CD8-positive, alpha-beta memory T cell (primary cell): ENCODE measurements at places on chromosomes 13 and 19. TPM values are rescaled to one million over a fixed set of nuclear protein-coding genes. Genes with fewer than 3 reads are reported as not detected.

The GET3 gene
- 101 TPM for total RNA-seq

DNA sequence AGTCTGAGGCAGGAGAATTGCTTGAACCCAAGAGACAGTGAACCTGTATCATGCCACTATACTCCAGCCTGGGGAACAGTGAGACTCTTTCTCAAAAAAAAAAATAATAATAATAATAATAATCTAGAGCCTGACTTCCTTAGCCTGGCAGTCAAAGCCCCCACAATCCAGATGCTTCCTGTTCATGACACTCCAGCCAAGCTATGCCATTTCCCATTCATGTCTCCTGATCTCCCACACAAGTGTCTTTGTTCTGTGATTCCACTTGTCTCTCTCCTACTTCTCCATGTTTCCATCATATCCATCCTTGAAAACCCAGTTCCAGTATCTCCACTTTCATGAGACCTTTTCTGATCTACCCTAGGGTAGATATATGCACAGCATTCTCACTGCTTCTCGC is 150.7 kb downstream of the FOXO1 start:
- DNase-seq, result no peak

DNA sequence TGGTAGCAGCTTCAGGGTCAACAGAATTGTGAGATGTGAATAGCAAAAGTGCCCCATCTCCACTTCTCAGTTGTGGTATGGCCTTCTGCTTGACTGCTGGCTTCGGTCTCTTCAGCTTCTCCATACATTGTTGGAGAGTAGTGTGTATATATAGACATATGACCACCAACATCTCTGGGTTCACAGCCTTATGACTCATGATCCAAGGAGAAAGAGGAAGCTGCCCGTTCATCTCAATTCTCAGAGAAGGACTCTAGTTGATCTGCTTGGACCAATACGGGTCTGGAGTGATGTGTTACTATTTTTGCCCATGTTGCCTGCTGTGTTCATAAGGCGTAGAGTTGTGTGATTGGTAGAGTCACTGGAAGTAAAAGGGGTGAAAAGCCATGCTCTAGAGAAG is 3.6 kb upstream of the COMMD6 start:
- no peak for DNase-seq

The PRR19 gene
- 1.0 TPM for total RNA-seq

The FAM98C gene
- 25.2 TPM for total RNA-seq

GRCh38 chr13:74097116-74097515 is 37.1 kb downstream of the KLF12 start:
- no peak for DNase-seq

The TMEM272 gene
- total RNA-seq, result 0.69 TPM

DNA sequence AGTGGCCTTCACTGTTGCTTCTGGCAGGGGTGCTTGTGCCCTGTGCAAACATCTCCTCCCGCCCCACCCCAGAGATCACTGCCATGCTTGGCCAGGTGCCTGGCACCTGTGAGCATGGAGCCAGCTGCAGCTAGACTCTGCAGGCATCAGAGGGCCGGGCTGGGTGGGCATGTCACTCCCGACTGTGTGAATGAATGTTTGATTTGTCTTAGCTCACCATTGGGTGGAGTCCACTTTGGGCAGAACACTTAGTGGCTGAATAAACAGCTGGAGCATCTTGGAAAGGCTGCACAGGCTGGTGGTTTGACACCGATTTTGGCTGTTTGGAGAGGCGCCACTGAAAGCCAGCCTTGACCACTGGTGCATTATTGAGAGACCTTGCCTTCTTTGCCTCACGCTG is 267.3 kb downstream of the DLEU7 start:
- no peak for DNase-seq

DNA sequence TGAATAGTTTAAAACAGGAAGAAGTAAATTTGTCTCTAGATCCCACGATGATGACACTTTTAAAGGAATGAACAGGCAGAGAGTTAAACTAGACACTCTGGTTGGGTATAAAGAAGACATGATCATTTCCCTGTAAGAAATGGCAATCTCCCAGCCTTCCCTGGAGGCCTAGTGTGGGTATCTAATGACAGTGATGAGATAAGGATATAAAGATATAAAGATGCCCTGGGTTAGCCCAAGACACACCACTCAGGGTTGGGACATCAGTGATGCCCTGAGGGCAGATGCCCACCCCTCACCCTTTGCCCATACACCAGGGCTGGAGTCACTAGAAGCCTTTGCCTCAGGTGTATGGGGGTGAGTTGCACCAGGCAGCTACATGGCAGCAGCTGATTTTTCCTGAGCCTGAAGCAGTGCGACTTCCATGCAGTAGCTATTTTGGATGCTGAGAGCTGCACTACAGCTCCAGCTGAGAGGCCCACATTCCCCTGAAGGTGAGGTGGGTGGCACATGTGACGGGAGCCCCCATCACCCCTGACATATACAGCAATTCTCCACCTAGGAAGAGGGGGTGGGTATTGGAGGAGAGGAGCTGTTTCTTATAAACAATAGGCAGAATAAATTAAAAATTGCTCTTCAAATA is 177.5 kb downstream of the NDFIP2 start:
- no peak for DNase-seq

DNA sequence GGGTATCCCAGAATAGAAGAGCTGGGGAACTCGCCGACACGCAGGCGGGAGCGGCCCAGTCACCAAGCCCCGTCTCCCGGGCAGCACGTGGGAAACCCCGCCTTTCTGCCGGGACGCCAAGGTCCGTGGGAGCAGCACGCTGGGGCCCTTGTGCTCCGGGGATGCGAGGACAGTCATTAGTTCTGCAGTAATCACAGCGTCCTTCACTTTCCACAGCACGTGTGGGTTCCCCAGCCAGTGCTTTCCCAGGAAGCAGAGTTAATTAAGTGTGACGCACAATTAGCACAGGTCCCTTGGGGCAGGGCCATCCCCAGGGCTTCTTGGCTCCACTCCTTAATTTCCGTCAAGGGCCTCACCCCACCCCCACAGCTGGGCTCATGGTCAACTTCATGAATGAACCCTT is 64.3 kb upstream of the C13orf46 start:
- no peak for DNase-seq

The NTF4 gene
- total RNA-seq, result not detected

The DAND5 gene
- not detected for total RNA-seq

DNA sequence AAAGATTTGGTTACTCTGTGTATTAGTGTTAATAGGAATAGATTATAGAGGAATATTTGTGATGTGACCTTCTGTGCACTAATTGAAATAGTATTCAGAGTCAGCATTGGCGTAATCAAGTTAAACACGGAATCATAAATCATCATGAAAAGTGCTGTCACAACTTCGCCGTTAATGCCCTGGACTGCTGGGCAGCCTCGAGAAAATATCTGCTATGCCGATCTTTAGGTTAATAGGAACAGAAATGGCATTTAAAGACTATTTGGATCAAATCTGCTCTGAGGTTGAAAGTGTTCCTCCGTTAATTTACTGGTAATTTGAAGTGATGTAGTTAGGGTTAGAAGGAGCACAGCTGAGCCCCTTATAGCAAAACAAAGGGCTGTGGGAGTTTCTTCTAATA is 219.0 kb downstream of the MZT1 start:
- DNase-seq, result no peak

- no peak for DNase-seq
Observed at GRCh38 chr19:32977280-32977679, 5.2 kb downstream of the FAAP24 start.

The C1QTNF9B gene
- total RNA-seq, result not detected

GRCh38 chr13:106560821-106561220 is 7.1 kb downstream of the ARGLU1 start:
- no peak for DNase-seq
